Uterine smooth muscle cell (primary cell): ENCODE measurements at places on chromosomes 7 and 10. TPM values are rescaled to one million over a fixed set of nuclear protein-coding genes. Genes with fewer than 3 reads are reported as not detected.

CALY gene
- total RNA-seq: 0.25 TPM in 1 of 2 replicates, not detected in the other

SLC13A4 gene
- under 0.01 and 0.22 TPM in 2 replicates for total RNA-seq

ELN gene
- total RNA-seq: 0.89 and 2.6 TPM in 2 replicates

C10orf71 gene
- total RNA-seq: under 0.01 TPM in 1 of 2 replicates, not detected in the other

ZFAND2A gene
- 8.1 and 20.5 TPM in 2 replicates for total RNA-seq

RET gene
- total RNA-seq: 1.9 and 3.5 TPM in 2 replicates

ELFN1 gene
- total RNA-seq: 0.77 and 1.2 TPM in 2 replicates

RNF32 gene
- 1.2 and 2.0 TPM in 2 replicates for total RNA-seq
